ENCODE measurements at places on chromosomes 12 and 14.

- no peak for DNase-seq
Observed at GRCh38 chr14:26526137-26526536, 71.7 kb downstream of the NOVA1 start.

DNA sequence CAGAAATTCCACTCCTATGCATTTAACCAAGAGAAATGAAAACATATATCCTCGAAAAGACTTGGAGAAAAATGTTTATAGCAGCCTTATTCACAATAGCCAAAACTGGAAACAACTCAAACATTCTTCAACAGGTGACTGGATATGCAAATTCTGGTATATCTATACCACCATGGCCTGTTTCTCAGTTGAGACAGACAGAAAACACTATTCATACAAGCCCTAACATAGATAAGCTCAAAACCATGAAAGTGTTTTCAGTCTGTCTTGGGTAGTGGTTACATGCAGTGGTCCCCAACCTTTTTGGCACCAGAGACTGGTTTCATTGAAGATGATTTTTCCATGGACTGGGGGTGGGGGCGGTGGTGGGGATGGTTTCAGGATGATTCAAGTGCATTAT lies 83.8 kb downstream of the SRGAP1 start:
- no peak for DNase-seq

DNA sequence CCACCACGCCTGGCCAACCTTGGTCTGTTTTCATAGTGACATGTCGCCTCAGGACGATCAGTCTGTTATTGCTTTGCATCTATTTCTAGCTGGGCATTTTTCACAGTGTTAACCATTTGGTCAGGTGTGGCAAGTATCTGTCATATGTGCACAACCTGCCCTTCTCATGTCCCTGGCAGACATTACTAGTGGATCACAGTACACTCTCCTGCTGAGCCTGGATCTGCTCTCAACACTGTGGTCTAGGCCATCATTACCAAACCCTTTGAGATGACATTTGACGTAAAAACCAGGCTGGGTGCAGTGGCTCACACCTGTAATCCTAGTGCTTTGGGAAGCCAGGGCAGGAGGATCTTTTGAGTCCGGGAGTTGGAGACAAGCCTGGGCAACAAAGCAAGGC lies 29.4 kb upstream of the NOS1 start:
- no peak for DNase-seq

GRCh38 chr12:89160716-89161123 lies 191.6 kb downstream of the DUSP6 start:
- no peak for DNase-seq

- no peak for DNase-seq
Observed at GRCh38 chr14:104522926-104523545, 56.5 kb upstream of the C14orf180 start.

- DNase-seq, result no peak
Observed at GRCh38 chr12:116759783-116760621, 21.9 kb downstream of the RNFT2 start.

- peak; percentile 6 for DNase-seq
Observed at GRCh38 chr14:71497645-71498086, 434.6 kb upstream of the RGS6 start.

DNA sequence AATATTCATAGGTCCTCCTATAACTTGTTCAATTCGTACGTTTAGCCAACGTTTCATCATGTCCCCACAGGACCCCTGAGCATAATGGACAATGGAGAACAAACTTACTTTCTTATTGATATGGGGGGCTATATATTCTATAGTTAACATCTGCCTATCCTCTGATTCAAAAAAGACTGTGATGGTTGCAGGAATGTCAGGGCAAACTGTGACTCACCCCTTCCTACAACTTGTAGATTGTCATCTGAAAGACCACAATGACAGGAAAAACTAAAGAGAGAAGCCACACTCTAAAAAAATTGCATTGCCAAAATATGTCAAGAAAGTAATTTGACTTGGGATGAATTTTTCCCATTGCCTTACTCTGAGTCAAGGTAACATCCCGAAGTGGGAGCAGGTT lies 50.8 kb downstream of the CATSPERB start:
- no peak for DNase-seq

DNA sequence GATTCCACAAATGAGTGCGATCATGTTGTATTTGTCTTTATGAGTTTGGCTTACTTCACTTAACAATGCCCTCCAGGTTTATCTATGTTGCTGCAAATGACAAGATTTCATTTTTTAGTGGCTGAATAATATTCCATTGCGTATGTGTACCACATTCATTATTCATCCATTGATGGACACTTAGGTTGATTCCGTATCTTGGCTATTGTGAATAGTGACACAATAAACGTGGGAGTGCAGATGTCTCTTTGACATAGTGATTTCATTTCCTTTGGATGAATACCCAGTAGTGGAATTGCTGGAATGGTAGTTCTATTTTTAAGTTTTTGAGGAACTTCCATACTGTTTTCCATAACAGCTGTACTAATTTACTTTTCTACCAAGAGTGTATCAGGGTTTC lies 23.5 kb downstream of the AKAP6 start:
- DNase-seq, result no peak

GRCh38 chr12:78403136-78403535 lies 461.4 kb upstream of the SYT1 start:
- DNase-seq, result peak; percentile 17

GRCh38 chr14:99809360-99809759 lies 16.1 kb downstream of the EML1 start:
- no peak for DNase-seq

GRCh38 chr12:69553628-69554248 lies 31.5 kb upstream of the CCT2 start:
- DNase-seq, result peak; percentile 8

- no peak for DNase-seq
Observed at GRCh38 chr14:65291531-65291930, 121.0 kb upstream of the FUT8 start.

- no peak for DNase-seq
Observed at GRCh38 chr14:90922141-90922540, 105.9 kb upstream of the TTC7B start.

DNA sequence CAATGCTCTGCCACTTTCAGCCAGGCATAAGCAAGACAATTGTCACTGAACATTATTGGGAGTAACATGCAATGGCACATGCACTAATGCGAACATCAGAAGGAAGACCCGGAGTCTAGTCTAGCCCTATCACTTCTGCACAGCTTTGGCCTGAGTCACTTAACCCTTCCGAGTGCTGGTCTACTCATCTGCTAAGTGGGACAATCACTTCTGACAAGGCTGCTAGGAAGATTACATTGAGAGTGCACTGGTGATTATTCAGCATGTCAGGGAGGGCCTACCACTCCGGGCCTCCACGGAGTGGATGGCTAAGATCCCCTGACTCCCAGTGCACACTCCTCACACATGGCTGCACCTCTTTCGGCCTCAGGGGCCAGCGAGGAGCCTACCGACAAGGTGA lies 240.9 kb downstream of the DPF3 start:
- no peak for DNase-seq

GRCh38 chr12:124073356-124074035 lies 100.5 kb downstream of the ZNF664 start:
- DNase-seq, result peak; percentile 85

- no peak for DNase-seq
Observed at GRCh38 chr12:79614730-79615129, 76.0 kb downstream of the PAWR start.

GRCh38 chr12:5808981-5809380 lies 136.1 kb downstream of the ANO2 start:
- no peak for DNase-seq
